Fibroblast of skin of scalp (primary cell): ENCODE measurements at places on chromosomes 2 and 18.
A peak's percentile ranks its signal among the peaks of the same experiment; 100 is the strongest.

DNA sequence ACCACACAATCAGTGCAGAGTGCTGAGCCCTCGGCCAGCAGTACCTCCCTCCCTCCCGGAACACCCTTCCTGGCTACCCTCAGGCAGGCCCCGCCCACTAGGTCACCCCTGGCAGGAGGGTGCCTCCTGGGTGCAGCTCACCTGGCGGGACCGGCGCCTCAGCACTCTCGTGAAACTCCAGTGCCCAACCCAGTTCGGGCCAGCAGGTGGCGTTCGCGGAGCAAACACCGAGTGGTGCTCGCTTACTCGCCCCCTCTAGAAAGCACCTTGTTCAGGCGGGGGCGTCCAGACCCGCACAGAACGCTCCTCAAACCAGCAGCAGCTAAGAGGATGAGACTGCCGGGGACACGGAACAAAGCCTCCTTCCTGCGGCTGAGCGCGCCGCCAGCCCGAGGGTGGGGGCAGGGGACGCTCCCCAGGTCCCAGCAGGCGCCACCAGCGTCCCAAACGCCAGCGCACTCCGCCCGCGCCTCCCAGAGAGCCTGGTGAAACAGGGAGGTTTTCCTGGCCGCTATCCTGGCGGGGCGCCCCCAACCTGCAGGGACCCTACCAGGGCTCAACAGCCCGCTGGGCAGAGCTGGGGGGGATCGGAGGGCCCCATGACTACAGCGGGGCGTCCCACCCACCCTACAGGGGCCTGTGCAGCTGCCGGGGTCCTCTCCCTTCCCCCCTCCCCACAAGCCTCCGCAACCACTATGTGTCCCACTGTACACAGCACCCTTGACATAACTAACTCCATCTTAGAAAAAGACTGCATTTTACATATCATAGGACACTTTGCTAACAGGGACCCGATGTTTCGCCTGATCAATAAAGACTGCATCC, 44.7 kb downstream of the MRPS5 start:
- peak; percentile 38 for DNase-seq

DNA sequence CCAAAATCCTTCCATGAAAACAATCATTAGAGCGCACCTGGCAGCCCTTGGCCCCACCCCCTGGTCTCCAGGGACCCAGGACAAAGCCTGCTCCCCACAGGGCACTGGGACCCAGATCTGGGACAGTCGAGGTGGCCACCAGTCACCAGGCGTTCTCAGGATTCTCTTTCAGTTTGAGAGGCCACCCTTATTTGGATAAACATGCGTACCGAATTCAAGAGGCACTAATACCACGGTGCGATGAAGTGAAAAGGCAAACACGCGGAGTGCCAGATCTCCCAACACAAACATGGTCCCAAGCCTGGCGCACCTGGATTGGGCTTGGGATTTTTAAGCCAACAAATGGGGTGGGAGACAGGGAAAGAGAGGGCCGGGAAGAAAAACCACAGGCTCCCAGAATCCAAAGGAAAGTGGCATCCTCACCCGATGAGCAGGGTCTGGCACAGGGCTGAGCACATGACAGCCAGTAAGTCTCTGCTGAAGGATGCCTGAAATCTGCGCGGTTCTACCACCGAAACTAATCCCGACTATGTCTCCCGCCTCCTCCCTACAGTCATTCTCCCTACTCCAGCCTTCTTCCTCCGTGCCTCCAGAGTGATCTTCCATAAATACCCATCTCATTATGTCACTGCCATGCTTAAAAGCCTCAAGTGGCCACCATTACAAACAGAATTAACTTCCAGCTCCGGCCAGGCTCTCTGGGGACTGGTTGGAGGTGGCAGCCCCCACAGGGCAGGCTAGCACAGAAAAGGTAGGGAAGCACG, 60.9 kb upstream of the KLHL29 start:
- no peak for DNase-seq

GRCh38 chr18:5266721-5267120, 28.8 kb downstream of the ZBTB14 start:
- no peak for DNase-seq

DNA sequence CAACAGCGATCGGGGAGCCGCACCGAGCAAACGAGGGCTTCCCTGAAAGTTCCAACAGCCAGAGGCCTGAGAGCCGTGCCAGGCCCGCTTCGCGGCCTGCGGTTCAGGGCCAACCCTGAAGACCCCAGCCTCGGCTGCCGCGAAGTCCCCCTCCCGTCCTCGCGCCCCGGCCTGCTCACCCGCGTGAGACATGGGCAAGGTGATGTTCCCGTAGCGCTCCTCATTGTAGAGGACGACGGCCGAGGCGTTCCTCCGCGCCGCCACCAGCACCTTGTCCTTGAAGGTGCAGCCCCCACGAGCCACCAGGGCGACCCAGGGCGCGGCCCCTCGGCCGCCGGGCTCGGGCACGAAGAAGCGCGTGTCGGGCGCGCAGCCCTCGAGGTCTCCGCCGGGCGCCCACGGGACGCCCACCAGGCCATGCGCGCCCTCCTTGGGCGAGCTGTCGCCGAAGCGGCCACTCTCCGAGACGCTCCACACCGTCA, 510 bp downstream of the RNF149 start:
- DNase-seq = no peak

DNA sequence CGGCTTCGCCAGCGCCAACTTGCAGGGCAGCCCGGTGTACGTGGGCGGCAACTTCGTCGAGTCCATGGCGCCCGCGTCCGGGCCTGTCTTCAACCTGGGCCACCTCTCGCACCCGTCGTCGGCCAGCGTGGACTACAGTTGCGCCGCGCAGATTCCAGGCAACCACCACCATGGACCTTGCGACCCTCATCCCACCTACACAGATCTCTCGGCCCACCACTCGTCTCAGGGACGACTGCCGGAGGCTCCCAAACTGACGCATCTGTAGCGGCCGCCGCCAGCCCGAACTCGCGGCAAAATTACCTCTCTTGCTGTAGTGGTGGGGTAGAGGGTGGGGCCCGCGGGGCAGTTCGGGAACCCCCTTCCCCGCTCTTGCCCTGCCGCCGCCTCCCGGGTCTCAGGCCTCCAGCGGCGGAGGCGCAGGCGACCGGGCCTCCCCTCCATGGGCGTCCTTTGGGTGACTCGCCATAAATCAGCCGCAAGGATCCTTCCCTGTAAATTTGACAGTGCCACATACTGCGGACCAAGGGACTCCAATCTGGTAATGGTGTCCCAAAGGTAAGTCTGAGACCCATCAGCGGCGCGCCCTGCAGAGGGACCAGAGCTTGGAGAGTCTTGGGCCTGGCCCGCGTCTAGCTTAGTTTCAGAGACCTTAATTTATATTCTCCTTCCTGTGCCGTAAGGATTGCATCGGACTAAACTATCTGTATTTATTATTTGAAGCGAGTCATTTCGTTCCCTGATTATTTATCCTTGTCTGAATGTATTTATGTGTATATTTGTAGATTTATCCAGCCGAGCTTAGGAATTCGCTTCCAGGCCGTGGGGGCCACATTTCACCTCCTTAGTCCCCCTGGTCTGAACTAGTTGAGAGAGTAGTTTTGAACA, 15.1 kb downstream of the HOXD3 start:
- DNase-seq = no peak

GRCh38 chr2:234747032-234747431, 204.8 kb upstream of the SH3BP4 start:
- peak; percentile 47 for DNase-seq

DNA sequence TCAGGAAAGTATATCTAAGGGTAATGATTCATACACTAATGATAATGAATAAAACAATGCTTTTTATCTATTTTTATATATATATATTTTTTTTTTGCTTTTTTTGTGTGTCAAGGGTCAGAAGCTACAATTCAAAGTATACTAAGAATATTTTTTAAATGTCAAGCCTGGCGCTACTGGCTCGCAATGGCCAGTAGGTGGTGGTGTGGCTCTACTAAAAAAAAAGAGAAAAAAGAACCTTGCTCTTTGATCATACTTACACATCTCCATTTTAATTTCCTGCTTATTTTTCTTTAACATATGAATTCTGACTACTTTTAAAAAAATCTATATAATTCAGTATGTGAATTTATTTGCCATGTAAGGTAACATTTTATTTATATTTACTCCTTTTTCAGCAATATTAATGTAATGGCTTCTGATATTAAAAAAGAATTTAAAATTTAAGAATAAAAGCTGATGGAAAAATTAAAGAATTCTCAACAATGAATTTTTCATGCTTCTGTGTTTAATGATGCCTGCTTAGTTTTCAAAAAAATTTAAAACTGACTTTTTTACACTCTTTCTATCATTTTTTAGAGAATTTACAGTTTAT, 232.9 kb downstream of the GULP1 start:
- DNase-seq = peak; percentile 78

- DNase-seq = peak; percentile 52
Measured at GRCh38 chr2:145984580-145984979, 1464.7 kb upstream of the ZEB2 start.

DNA sequence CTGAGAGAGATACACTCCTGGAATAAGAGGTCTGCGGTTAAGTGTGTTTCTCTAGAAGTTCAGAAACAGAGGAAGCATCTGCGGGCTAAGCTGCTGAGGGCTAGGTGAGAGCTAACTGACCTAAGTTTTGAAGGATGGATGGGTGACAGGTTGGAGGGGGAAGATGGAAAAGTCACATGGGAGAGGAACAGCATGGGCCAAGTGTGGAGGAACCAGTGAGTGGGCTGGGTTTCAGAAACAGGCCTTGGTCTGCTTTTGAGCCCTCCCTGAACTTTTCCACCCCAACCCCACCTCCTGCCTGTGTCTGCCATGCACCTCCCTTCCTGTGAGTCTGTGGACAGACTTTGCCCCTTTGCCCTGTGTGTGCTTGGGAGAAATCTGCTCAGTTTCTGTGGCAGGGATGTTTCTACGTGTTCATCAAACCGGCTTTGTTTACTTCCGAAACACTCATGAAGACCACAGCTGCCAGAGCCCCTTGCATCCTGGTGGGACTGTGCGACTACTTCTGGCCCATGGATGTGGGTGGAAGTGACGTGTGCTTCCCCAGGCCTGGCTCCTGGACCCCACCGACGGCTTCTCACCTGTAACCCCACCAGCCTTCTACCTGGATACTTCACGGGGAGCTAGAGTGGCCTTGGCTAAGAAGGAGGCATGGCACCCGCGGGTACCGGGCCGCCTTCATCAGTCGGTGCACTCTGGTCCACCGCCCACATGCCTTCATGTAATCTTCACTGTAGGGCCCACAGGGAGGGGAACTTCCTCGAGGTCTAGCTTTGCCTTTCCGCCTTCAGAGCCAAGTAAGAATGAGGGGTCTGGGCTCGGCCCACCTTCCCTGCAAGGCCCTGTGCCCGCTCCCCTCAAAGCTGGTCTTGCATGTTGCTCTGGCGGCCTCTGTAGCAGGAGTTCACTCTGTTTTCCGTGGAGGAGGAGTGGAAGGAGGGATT, 1.4 kb upstream of the HPCAL1 start:
- DNase-seq = no peak

DNA sequence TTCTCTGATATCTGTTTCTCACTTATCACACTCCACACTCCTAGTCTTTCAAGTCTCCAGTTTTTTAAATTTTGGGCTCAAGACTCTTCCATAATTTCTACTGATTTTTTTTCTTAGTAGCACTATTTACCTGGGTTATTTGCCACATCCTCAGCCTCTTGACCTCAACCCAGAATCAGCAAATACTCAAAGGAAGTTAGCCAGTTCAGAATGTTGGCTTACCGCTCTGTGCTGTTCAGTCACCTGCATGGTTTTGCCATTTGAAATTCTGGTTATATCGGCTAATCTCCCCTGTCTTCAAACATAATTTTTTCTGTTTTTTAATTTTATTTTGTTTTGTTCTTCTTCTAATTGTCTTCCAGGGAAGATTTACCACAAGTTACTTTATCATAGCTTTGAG, 412.6 kb downstream of the PTH2R start:
- DNase-seq = no peak

- DNase-seq = peak; percentile 98
Measured at GRCh38 chr2:234996069-234996940, 44.5 kb downstream of the SH3BP4 start.

DNA sequence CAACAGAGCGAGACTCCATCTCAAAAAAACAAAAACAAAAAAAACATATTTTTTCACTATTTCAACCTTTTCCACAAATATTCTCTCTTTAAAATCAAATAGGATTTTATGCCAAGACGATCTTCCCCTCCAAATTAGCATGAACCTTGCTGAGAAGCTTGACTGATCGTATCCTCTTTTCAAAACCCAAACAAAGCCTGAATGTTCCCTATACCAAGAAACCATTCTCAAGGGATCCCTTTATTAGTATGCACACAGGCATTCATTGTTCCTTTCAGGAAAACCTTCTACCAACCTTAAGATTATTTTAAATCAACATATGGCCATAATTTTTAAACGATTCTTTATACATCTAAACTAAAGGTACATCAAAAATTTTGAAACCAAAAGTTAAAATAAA, 6.3 kb downstream of the SPIRE1 start:
- no peak for DNase-seq

GRCh38 chr2:61221819-61222218, 59.8 kb downstream of the C2orf74 start:
- no peak for DNase-seq

DNA sequence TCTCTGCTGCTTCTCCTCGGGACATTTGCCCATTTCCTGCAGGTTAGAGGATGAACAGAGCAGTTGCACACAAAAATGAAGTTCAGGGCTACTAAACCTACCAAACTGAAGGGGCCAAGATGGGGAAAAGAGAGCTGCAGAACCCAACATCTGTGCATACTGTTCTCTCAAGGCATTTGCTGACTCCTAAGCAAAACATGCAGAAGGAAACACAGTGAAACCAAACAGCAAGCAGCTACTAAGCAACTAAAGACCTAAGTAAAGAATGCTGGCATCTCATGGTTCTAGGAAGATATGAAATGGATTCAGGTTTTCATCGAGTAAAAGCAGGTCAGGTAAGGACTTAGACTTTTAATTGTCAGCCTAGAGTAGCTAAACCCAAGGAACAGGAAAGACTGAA, 111.9 kb upstream of the SYT4 start:
- no peak for DNase-seq

GRCh38 chr18:11741505-11742145, 52.6 kb downstream of the GNAL start:
- no peak for DNase-seq

- no peak for DNase-seq
Measured at GRCh38 chr2:726169-726568, 49.0 kb upstream of the TMEM18 start.

GRCh38 chr18:75723521-75724340, 296.2 kb upstream of the SMIM21 start:
- DNase-seq = no peak

DNA sequence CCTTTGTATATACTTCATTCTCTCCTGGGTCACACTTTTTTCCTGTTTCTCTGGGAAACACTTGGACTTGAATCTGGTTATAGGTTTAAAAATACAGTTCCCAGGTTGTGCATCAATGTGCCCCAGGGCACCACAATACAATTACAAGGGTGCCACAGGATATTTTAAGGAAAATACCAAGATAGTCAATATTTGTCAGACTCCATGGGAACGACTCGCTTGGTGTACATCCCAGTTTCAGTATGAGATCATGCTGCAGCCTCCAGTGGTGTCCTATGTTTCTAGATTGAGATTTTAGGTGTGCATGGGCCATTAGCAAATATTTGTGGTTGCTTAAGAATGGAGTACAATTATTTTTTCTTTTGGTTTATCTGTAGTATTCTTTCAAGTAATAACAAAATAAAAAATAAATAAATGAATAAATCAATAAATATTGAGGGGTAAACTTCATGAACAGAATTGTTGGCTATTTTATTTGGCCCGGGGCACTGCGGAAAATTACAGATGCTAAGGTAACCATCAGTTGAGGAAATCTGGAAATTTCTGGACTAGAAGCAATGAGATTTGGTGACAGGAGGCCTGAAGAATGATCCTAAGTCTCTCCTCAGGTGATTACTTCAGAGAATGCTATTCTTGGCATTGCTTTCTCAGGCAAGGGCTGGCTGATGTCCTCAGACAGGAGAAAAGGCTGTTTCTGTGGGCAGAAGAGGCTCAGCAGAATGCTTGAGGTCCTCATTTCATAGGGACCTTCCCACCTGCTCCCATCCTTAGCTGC, 649.3 kb upstream of the SOX11 start:
- no peak for DNase-seq
